ENCODE measurements at places on chromosomes 1 and 21. TPM values are rescaled to one million over a fixed set of nuclear protein-coding genes. Genes with fewer than 3 reads are reported as not detected.

DNA sequence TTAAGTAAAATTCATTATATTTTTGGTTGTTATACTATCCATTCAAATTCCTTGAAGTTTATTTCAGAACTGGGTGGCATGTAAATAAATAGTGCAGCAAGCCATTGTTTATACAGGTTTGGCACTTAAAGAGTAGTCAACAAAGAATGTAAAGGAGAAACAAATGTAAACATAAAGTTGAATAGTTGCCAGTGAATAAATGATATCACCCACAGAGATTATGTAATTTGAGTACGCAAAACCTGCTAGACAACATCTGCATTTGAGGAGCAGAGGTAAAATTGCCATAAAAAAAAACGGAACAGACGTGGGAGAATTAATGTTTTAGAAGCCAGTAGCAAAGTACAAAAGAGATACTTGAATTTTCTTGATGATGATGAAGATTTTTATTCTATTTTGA lies 111.6 kb downstream of the ADGRL2 start:
- DNase-seq: no peak

DNA sequence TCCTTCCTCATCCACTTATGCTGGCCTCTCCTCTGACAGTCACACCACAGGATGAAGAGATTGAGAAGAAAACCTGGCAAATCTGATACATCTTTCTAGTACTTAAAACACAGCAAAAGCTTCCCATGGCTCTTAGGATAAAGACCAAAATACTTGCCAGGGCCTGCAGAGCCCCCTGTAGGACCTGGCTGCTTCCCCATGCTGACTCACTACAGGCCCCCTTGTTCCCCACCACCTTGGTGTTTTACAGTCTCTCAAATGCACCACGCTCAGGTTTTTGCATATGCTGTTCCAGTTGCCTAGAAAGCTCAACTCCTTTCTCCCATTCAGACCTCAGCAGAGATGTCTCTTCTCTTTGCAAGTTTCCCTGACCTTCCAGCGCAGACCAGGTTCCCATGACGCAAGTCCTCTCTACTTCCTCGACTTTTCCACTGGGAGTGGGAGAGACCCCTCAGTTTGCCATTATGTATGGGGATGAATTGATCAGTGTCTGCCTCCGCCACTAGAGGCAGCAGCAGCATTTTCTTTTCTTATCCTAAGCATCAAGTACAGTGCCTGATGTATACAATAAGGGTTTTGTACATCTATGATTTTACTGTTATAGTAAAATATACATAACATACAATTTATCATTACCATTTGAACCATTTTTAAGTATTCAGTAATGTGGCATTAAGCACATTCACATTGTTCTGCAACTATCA lies 113.8 kb upstream of the C8B start:
- no peak for DNase-seq

DNA sequence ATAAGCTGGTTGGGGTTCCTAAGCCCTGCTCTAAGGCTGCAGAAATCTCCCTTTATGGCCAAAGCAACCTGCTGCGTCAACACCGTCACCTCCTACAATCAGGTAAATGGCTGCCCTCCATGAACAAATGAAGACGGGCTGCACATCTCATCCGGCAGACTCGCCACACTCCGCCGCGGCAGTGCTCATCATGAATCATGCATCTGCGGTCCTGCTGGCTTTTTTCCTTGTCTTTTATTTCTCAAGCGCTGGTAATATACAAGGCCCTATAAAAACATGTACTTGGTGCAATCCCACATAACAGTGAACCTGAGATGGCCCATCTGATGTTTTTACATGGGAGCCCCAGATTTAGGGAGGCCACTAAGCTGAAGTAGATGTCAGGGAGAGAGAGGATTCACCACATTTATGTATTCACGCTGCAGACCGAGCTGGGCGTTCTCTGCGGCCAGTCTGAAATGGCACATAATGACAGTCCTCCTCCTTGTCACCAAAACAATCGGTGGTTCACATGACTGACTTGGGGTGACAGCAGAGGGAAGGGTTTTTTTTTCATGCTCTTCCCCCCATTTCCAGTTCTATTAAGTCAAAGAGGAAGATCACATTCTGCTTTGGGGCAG lies 91.6 kb downstream of the KAZN start:
- DNase-seq: no peak

EXO1 gene
- polyA plus RNA-seq: 9.4 TPM

CCT3 gene
- 245 TPM for polyA plus RNA-seq
